ENCODE measurements at places on chromosomes 2 and 18.

DNA sequence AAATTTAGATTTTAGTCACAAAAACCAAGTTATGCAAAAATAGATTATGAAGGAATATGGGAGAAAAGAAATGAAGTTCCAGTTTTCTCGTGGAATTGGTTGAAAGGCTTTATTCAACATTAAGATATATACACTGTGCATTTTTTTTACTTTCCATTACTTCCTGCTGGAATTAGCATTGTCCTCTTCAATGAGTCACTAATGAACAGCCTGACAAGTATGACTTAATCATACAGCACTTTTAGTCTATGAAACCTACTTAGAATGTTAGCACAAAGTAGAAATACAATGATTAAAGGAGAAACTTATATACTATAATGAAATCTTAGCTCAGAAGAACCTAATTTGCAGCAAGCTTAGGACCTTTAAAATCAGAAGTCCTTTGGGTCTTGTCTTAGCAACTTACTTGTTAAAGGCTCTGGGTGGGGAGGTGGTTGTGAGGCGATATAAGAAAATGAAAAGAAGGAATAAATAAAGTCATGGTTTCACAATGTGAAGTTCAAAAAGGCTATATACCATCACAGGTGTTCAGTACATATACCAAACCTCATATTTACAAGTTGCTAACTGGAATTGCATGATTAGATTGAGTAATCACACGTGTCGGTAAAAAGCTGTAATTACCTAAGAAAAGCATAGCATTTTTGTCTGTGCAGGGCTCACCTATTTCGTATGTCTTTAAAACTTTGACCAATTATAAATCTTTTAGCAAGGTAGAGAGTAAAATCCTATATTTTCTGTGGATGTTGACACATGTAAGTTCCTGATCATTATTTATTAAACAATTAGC, 236.8 kb downstream of the CAMKMT start:
- no peak for DNase-seq

DNA sequence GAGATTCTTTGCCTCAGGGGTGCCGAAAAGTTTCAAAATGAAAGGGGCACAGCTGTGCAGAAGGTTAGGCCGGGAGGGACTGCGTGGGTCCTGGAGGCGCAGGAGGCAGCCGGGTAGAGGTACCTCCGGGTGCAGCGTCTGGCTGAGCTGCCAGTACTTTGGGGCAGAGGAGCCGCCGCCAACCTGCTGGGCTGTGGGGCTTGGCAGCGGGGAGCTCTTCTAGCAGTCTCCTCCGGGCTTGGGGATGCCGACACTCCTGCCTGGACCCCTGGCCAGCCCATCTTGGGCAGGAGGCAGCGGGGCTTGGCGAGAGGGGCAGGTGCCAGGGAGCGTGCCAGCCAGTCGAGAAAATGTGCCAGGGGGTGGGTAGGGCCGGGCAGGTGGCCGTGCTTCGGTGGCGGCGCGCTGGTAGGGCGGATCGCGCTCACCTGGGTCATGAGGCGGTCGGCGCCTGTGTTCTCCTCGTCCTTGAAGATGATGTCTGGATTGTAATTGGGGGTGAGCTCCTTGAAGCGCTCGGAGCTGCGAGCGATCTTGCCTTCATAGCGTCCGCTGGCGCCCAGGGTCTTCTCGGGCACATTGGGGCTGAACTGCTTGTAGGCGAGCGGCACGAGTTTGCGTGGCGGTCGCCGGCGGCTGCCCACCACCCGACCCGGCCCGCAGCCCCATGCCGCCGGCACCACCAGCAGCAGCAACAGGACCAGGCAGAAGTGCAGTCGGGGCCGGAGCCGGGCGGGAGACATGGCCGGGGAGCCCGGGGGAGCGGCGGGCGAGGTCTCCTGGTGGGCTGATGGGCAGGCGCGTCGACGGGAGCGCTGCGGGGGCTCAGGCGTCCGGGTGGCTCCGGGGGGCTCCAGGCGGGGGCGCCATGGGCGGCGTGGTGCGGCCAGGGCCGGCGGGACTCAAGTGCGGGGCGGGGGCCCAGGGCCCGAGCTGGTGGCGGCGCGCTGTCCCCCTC, 717 bp downstream of the IHH start:
- no peak for DNase-seq

GRCh38 chr2:225842939-225843338, 443.4 kb downstream of the NYAP2 start:
- DNase-seq: no peak

DNA sequence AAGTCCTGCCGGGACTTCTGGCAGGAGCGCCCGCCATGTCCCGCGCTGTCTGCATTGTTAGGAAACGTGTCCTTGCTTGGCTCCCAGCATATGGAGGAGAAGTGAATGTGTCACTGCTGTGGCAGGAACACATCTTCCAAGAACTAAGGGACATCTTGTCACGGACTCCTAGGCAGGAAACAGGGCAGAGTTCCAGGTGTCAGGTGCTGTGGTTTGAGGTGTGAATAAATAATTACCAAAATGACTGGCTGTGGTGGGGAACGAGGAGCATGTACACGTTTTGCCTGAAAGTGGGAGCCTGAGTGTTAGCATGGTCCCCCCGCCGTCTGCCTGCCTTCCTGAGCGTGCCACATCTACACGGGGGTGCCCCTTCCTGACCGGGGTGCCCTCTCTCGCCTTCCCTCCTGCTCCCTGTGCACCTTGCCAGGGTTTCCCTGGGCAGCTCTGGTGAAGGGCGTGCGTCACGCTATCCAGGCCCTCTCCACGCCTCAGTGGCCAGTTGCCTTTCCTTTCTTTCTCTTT, 237.5 kb downstream of the LDLRAD4 start:
- no peak for DNase-seq

GRCh38 chr2:33425586-33426031, 50.8 kb upstream of the RASGRP3 start:
- no peak for DNase-seq

GRCh38 chr2:34098256-34098655, 499.2 kb upstream of the FAM98A start:
- no peak for DNase-seq

- DNase-seq: no peak
Measured at GRCh38 chr2:239804161-239805042, 220.7 kb downstream of the NDUFA10 start.
